ENCODE measurements at places on chromosomes 3 and 15.

DNA sequence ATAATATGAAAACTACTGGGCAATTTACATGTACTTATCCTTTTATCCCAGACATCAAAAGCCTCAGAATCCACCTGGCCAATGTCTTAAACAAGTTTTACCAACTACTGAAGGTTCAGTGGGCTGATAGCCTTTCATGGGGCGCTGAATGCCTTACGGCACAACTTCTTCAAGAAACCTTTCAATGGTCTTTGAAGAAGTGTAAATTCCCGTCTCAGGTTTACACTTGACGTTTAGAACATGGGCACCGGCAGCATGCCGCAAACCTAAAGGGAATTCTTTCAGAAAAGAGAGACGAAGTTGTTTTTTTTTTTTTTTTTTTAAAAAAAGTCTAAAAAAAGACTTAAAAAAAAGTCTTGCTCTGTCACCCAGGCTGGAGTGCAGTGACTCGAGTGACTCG lies 39.7 kb downstream of the ETV5 start:
- no peak for DNase-seq

- DNase-seq = no peak
These were observed 333.4 kb downstream of the NAALADL2 start for GRCh38 chr3:175192536-175192935.

DNA sequence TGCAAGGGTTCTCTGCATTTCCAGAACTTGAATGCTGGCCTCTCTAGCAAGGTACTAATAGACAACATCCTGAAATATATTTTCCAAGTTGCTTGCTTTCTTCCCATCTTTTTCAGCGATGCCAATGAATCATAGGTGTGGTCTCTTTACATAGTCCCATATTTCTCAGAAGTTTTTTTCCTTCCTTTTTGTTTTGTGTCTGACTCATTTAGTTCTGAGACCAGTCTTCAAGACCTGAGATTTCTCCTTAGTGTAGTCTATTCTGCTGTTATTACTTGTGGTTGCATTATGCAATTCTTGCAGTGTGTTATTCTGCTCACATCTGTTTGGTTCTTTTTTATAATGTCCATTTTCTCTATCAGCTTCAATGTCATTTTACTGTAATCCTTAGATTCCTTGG lies 1265.0 kb upstream of the ALCAM start:
- no peak for DNase-seq

GRCh38 chr3:187016639-187017345 lies 86.5 kb downstream of the ST6GAL1 start:
- DNase-seq = no peak

GRCh38 chr3:99878005-99878404 lies 60.3 kb downstream of the CMSS1 start:
- no peak for DNase-seq

GRCh38 chr3:38602576-38603250 lies 46.8 kb downstream of the SCN5A start:
- DNase-seq = no peak

DNA sequence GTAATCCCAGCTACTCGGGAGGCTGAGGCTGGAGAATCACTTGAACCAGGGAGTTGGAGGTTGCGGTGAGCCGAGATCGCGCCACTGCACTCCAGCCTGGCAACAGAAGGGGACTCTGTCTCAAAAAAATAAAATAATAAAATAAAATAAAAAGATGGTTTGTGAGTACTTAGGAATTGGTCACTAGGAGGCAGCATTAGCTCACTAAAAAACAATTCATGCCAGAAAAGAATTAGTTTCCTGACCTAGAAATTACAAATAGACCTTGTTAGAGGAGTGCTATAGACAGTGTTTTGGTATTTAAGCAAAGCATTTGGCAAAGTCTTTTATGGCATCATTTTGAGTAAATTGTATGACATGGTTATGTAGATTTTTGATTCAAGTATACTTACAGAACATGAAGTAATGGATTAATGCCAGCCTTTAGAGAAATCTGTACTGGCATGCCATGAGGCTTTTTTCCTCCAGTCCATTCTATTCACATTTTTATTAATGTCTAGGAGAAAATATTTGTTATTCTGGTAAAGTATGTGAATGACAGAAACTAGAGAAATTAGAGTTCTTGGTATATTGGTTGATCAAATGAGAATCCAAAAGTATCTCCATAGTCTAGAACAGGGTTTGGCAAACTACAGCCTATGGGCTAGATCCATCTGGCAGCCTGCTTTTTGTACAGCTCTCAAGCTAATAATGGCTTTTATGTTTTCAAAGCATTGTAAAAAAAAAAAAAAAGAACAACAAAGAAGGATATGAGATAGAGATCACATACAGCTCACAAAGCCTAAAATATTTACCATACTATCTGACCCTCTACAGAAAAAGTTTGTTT lies 81.6 kb downstream of the LRRC49 start:
- no peak for DNase-seq

GRCh38 chr3:184176377-184177330 lies 2.0 kb downstream of the AP2M1 start:
- no peak for DNase-seq

DNA sequence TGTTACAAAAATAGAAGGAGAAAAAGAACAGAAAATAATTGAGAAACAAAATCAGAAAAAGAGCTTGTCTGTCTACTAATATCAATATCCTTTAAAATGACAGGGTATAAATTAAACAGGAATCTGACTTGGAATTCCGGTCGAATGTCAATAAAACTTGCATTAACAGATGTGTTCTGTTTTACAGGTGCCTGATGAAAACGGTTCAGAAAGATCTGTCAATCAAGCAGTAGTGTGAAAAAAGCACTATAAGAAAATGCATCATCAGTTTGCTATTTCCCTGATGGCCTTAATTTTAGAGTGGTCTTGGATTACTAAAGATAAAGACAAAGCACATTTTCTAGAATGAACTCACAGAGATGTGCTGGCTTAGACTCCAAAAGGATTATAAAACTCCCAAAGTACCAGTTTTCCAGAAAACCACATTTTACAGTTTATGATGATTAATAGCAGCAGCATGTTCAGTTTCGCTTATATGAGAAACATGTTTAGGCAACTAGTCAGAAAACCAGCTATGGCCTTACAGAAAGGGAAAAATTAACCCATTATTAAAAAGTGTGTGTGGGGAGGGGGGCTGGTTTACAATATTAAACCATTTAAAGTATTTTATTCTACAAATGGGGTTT lies 8.2 kb upstream of the C3orf38 start:
- DNase-seq = no peak

DNA sequence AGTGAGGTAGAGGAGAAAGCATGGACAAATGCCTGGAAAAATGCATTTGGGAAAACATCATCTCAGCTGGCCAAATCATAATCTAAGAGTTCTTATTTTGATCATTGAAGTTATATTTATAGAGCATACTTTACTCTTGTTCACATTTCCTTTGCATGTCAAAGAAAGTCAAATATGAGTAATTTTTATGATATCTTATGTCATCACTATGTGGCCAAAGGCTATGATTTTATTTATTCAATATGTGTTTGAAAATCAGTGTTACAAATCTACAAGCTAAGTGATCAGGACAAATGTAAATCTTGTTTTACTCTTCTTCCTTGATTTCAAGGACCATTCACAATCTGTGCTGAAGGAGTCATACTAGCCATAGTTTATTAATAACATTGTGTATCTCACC lies 237.2 kb upstream of the DPH6 start:
- DNase-seq = no peak

Measured in NCI-H2029 (cell line).